Central memory CD4-positive, alpha-beta T cell (primary cell): ENCODE measurements at places on chromosomes 7 and 10.

- DNase-seq, result no peak
These were observed 1039.7 kb downstream of the NRG3 start for GRCh38 chr10:82914655-82915136.

- DNase-seq, result no peak
These were observed 280.8 kb downstream of the TNS3 start for GRCh38 chr7:47301105-47301477.

- no peak for DNase-seq
These were observed 140.1 kb downstream of the ITGA8 start for GRCh38 chr10:15579605-15580004.

GRCh38 chr10:92241158-92241500 is 49.7 kb downstream of the CPEB3 start:
- no peak for DNase-seq

- DNase-seq, result no peak
These were observed 419.8 kb downstream of the GRID1 start for GRCh38 chr10:85946713-85947326.

GRCh38 chr10:116538992-116539391 is 6.7 kb upstream of the PNLIP start:
- no peak for DNase-seq

- no peak for DNase-seq
These were observed 4.7 kb downstream of the GDF2 start for GRCh38 chr10:47326927-47327330.

DNA sequence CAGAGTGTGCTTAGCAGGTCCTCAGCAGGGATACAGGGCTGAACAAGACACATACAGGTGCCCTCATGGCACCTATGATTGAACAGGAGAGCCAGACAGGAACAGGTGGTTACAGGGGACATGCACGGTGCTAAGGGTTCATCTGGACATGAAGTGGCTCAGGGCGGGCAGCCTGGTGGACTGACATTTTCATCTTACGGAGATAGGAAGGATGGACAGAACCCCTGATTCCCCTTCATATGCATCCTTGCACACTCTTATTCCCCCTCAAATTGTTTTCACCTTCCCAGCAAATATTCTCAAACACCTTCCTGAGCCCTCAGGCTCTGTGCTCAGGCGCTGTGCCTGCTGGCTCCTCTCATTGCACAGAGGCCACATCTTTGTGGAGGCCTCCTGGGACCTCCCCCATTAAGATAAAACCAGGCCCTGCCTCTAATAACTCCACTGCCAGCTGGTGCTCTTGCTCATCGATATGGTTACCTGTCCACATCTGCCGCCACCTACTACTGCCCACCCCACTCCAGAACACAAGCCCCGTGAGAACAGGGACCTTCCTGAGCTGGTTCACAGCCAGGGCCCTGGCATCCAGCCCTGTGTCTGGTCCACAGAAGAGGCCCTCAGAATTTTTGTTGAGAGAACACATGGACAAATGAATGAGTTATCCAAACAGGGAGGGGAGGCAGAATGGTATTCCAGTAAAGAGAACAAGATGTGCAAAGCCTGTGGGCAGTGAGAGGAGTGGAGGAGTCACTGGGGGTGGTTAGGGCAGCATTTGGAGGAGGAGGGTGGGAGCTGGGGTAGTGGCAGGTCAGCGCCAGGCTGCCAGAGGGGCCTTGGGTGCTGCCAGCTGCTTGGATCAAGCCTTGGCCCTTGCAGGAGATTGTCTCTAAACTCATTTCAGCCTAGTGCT is 68.9 kb upstream of the AQP1 start:
- no peak for DNase-seq

DNA sequence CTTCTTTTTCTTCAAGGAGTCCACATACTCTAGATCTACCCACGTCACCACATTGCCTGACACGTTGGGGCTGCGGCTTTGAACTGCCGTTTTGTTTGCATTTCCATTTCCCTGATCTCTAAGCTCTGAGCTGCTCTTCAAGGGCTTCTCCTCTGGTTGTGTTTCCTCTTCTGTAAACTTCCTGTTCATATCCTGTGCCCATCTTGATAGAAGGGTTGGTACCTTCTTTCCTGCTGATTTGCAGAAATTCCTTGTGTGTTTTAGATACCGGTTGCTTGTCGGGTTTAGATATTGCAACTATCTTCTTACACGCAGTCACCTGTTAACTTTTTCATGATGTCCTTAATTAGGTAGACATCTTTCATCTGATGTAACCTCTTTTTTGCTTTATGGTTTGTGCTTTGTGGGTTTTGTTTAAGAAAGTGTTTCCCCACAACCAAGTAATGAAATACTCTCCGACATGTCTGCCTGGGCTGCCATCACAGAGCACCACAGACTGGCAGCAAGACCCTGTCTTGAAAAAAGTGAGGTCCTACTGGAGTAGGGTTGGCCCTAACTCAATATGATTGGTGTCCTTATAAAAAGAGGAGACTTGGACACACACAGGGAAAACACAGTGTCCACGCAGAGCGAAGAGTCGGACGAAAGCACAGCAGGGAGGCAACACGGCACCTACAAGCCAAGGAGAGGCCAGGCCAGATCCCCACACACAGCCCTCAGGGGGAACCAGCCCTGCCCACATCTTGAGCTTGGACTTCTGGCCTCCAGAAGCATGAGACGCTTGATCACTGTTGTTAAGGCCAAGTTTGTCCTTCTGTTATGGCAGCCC is 99.1 kb upstream of the PDGFA start:
- peak; percentile 89 for DNase-seq
